ENCODE measurements at places on chromosomes 7 and 10.

- no peak for DNase-seq
Measured at GRCh38 chr7:79515358-79515757, 61.9 kb upstream of the MAGI2 start.

DNA sequence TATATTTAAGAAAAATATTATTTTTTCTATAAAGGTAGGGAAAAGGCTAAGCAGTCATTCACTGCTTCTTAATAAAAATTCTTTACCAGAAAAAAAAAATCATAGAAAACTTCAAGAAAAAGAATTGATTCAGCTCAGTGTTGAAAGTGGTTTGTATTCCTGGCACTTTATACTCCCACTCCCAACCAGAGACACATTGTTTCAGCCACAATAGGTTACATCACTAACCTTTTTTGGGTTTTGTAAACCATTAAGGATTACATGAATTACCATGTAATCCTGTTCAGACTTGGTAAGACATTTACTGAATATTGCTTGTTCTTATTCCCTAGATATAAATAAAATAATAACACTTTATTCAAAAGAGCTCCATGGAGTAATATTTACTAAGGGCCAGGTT is 46.6 kb downstream of the MINPP1 start:
- DNase-seq, result no peak

DNA sequence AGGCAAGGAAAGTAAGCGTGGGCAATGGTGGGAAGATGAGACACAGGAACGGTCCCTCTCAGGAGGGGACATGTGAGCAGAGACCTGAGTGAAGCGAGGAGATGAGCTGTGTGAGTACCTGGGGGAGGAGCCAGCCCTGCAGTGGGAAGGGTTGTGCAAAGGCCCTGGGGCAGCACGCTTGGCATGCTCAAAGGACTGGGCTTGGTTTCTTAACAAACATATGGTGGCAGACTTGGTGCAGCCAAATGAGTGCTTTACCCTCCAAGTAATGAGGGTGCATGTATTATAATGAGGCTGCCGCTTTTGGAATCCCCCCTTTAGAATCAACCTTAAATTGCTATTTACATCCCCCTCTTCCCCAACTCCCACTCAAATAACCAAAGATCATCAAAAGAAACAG is 152.7 kb upstream of the FRMD4A start:
- DNase-seq, result no peak

DNA sequence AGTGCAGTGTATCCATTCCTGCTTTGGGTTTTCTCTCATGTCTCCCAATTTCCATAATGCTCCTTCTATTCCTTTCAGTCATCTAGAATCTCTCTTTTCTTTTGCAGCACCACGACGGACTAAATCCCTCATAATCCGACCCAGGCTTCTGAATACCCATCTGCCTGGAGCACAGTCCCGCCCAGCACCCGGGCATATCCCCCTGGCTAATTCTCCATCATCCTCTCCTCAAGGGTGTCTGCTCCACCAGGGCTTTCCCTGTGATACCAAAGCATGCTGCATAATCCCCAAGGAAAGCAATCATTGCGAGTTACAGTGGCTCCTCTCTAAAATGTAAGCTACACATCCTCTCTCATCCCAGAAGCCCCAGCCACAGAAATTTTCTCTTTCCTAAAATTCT is 321.9 kb downstream of the CCDC3 start:
- DNase-seq, result no peak

DNA sequence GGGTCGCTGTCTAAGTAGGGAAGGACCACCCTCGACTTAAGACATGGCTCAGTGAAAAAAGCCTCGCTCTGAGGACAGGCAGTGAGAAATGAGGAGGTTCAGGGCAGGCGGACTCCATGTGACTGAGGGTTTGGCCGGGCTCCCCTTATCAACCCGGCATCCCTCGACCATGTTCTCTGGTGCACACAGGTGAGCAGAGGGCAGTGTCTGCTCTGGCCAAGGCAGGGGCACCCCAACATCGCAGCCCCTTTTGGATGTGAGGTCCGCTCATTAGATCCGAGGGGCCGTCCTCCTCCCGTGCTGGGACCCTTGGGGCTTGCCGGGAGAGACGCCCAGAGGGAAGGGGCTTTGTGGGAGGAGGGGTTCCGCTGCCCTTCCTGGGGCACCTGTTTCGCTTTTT is 475.1 kb downstream of the DNAJB6 start:
- no peak for DNase-seq

DNA sequence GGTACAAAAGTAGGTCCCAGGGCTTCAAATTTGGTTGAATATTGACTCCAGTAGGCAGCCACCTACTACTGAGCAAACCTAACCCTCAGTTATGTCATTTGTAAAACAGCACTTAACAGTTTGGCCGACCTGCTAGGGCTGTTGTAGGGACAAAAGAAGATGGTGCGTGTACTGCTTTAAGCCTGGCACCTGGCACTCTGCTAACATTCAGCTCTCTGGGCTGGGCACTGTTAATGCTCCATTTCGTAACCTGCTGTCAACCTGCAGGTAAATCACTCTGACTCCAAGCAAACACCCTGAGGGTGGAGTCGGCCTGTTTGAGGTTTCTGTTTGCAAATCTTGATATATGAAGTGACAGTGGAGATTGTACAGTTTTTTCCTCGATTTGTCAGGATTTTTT is 7.2 kb downstream of the ZKSCAN1 start:
- no peak for DNase-seq

- no peak for DNase-seq
Measured at GRCh38 chr7:38123494-38123893, 54.6 kb upstream of the STARD3NL start.

GRCh38 chr10:19623321-19623720 is 192.9 kb upstream of the PLXDC2 start:
- no peak for DNase-seq

Data from NK-92 treated with Interleukin-12 subunit alpha and Interleukin-12 subunit beta, amount 100 ng/mL, for 24 hours (cell line).